ENCODE measurements at places on chromosomes 5 and 9.

DNA sequence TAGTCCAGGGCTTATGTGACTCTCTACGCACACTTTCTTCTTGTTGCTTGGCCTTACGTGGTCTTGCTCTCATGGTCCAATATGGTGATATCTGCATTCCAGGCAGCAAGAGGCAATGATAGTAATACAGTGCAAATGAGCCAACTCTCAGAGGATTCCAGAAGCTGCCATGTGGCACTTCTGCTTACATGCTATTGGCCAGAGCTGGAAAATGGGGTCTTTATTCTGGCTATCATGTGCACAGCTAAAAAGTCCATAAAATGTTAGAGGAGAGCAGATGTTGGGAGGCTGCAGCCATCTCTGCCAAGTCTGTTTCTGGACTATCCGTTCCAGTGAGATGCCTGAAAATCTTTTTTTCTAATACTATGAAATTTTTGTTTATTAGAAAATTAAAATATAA is 2.9 kb upstream of the SEPTIN8 start:
- DNase-seq, result no peak

DNA sequence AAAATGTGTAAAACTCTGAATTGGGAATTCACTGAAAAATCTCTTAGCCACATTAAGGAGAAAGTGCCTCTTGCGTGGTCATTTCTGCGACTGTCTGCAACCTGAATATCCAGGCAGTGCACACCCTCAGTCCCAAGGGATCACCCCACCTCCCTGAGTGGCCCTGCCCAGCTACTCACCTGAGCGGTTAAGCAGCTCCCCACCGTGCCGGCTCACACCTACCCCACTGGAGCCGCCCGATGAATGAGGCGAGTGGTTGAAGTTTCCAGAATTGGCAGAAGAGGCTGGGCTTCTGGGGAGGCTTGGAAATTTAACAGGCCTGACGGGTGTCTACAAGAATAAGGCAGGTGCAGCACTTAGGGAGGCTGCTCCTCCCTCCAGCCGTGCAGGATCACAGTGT is 25.6 kb downstream of the ANKS6 start:
- no peak for DNase-seq

DNA sequence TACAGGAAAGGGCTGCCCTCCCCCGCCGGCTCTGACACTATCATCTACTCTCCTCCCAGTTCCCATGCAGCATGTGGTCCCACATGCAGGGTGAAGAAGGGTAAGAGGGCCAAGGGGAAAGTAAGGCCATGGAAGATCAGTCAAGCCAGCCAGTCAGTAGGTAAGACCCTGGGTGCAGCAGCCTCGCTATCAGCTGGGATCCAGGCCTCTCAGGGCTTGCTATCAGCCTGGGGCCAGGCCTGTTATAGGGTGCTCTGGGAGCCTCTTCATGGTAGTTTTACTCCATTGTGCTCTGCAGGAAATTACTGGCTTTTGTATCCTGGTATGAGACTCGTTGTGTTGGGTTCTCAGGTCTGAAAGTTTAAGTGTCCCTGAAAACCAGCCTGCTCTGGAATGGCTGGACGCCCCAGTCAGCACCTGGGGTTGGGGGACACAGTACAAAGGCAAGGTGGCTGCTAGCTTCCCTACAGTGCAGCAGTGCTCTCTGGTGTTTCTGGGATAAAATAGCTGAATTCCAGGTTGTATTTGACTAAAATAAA is 21.4 kb downstream of the SLC22A4 start:
- no peak for DNase-seq

GRCh38 chr9:78064075-78064474 is 32.5 kb upstream of the GNAQ start:
- no peak for DNase-seq

DNA sequence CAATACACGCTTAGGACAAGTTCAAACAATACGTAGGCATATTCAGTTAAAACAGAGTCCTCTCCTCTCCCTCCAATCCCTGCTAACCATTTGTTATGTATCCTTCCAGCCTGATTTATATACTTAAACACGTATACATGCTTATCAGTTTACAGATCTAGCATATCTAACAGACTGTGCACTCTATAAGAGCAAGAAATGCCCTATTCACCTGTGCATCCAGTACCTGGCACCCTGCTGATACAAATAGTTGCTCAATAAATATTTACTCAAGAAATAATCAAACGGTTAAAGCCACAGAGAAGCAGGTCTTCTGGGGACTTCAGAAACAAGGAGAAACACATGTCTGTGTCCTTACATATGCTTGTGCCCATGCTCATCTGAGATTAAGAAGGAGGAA is 55.9 kb downstream of the MLLT3 start:
- DNase-seq, result no peak

GRCh38 chr9:137552022-137552768 is 516 bp downstream of the MRPL41 start:
- DNase-seq, result no peak

- DNase-seq, result no peak
These were observed 359.4 kb downstream of the ENC1 start for GRCh38 chr5:74281166-74281565.

DNA sequence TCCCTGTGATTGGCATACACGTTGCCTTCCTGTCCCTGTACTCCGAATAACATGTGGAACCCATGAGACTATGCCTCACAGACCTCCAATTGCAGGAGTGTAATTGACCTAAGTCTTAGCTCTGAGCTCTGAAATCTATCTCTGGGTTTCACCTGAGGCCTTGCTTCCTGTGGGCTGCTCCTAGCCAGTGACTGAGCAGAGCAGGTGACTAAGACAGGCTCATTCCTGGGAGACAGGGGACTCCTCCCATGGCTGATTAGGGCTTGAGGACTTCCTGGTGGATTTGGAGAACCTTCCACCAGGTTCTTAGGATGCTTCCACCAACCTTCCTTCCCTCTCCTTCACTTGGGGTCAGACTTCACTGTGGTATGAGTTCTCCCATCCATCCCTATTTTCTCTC is 22.3 kb upstream of the MIER3 start:
- DNase-seq, result no peak

- DNase-seq, result no peak
These were observed 80.8 kb downstream of the SNCAIP start for GRCh38 chr5:122392824-122393223.

DNA sequence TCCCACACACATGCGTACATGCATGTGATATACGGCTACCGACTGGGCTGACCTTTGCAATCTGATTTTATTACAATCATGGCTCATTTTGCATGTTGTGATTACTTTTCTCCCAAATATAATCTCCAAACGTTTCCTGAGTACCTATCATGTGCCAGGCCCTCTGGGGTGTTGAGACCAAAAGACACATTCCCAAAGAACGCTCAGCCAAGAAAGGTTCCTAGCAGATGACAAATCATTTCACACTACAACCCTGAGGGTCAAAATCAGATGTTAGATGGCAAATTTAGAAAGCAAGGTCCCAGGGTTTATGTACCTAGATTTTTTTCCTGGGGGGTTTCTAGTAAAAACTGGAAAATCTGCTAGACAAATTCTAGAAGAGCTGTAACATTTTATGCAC is 32.4 kb upstream of the SLC25A51 start:
- DNase-seq, result no peak

GRCh38 chr5:24646915-24647314 is 2.1 kb upstream of the CDH10 start:
- DNase-seq, result no peak

- no peak for DNase-seq
These were observed 126.4 kb upstream of the OSMR start for GRCh38 chr5:38719403-38719802.

GRCh38 chr9:109037946-109038715 is 24.8 kb upstream of the CTNNAL1 start:
- DNase-seq, result peak; percentile 40

- DNase-seq, result no peak
These were observed 1.2 kb upstream of the ADGRV1 start for GRCh38 chr5:90557391-90557790.

- peak; percentile 82 for DNase-seq
These were observed at the start of gene JADE2 for GRCh38 chr5:134524826-134525682. TSS of gene JADE2 (plus strand) at chr5:134525670. CDS start at chr5:134535858, 10,188 bp downstream.

- peak; percentile 65 for DNase-seq
These were observed 518 bp downstream of the LOX start for GRCh38 chr5:122077366-122078115.

- no peak for DNase-seq
These were observed 4.4 kb upstream of the SLC4A9 start for GRCh38 chr5:140355546-140355945.

Measured in ELR (cell line).